ENCODE measurements at places on chromosomes 6 and 20. TPM values are rescaled to one million over a fixed set of nuclear protein-coding genes. Genes with fewer than 3 reads are reported as not detected.

Gene TOP1
- total RNA-seq: 62.1 TPM

Gene LIN28B
- not detected for total RNA-seq

GRCh38 chr6:16324606-16325225 lies 86.3 kb downstream of the GMPR start:
- no peaks in the 10 kb centered on the region for H3K27me3 ChIP-seq
- H3K4me1 ChIP-seq: no peaks in the 10 kb centered on the region

Gene TAGAP
- 2.0 TPM for total RNA-seq

DNA sequence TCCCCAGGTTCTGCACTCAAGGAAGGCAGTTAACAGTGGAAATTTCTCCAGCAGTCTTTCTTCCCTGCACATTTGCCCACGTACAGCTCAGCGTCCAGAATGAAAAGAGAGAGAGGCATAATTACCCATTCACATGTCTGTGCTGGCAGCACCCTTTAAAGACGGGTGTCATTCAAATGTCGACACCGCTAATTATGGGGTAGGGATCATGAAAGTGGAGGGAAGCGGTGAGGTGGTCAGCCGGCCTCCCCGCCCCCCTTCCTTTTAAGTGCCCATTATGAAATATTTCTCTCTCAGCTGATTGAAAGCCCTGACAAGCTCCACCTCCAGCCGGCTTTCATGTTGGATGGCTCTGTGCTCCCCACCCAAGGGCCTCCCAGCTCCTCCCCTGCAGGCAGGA lies 246.1 kb downstream of the BMP7 start:
- H3K27ac ChIP-seq: no peak overlapping the region
- no peaks in the 10 kb centered on the region for H3K36me3 ChIP-seq
- H3K4me3 ChIP-seq: no peak overlapping the region

DNA sequence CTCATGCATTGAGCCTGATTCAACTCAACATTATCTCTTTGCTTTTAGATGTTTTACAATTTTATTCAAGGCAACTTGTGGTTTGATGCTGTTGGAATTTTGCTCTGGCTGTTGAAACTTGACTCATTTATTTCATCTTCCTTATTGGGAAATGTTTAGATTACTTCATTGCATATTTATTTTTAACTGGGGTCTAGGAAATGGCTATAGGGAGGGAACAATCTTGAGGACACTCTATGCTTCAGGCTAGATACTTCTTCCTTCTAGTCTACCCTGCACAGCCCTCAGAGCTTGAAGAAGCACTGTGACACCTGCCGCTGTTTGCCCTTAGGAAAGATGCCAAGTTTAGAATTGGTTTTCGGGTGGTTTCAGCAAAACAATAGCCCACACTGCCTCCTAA lies 183.4 kb downstream of the ADGRG6 start:
- no peak overlapping the region for H3K4me3 ChIP-seq
- H3K4me1 ChIP-seq: no peaks in the 10 kb centered on the region
- no peak for DNase-seq
- H3K36me3 ChIP-seq: no peaks in the 10 kb centered on the region
- H3K27me3 ChIP-seq: no peaks in the 10 kb centered on the region

- H3K4me3 ChIP-seq: no peak overlapping the region
- H3K27ac ChIP-seq: no peak overlapping the region
- no peaks in the 10 kb centered on the region for H3K27me3 ChIP-seq
- H3K4me1 ChIP-seq: no peaks in the 10 kb centered on the region
- no peaks in the 10 kb centered on the region for H3K36me3 ChIP-seq
Measured at GRCh38 chr6:137794516-137795201, 72.4 kb upstream of the TNFAIP3 start.

GRCh38 chr6:15038013-15038791 lies 207.7 kb upstream of the JARID2 start:
- DNase-seq: no peak
- peaks cover 6% of the 10 kb centered on the region for H3K4me1 ChIP-seq
- no peak overlapping the region for H3K4me3 ChIP-seq
- H3K27ac ChIP-seq: no peak overlapping the region
- H3K36me3 ChIP-seq: no peaks in the 10 kb centered on the region
- no peaks in the 10 kb centered on the region for H3K27me3 ChIP-seq

Gene HEY2
- 1.0 TPM for total RNA-seq

Gene MYB
- 0.08 TPM for total RNA-seq

DNA sequence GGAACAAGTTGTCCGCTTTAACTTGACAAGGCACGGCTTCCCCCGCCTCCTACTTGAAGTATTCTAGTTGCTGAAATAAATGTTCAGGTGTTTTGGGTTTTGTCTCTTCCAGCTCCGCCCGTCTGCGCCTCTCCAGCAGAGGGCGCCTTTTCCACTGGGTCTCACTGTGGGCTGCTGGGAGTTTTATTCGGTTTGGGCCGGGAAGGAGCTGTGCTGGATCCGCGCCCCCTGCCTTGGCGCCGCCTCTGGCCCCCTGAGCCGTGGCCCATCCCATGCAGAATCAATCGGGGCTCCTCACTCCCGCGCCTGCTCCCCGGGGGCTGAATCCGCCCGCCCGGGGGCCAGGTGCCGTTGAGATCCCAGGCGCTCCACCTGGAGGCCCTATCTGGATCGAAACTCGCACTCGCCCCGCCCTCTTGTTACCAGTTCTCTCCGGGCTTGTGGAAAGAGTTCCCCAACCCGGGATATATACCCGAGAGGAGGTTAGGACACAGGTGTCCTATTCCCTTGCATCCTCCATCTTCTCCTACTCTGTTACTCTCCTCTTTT lies 51.0 kb upstream of the TCF21 start:
- no peaks in the 10 kb centered on the region for H3K36me3 ChIP-seq
- no peaks in the 10 kb centered on the region for H3K4me1 ChIP-seq
- DNase-seq: peak; percentile 63
- H3K4me3 ChIP-seq: peak overlapping the region; percentile 12
- H3K27ac ChIP-seq: no peak overlapping the region
- H3K27me3 ChIP-seq: no peaks in the 10 kb centered on the region

Gene SYCP2
- total RNA-seq: 0.42 TPM

Gene POLR1C
- 10.8 TPM for total RNA-seq

GRCh38 chr20:50690650-50691572 lies at the start of gene RIPOR3:
RIPOR3 (minus strand) TSS chr20:50691542; CDS start chr20:50691128, 414 bp downstream.
- no peaks in the 10 kb centered on the region for H3K36me3 ChIP-seq
- no peaks in the 10 kb centered on the region for H3K4me1 ChIP-seq
- no peaks in the 10 kb centered on the region for H3K27me3 ChIP-seq

DNA sequence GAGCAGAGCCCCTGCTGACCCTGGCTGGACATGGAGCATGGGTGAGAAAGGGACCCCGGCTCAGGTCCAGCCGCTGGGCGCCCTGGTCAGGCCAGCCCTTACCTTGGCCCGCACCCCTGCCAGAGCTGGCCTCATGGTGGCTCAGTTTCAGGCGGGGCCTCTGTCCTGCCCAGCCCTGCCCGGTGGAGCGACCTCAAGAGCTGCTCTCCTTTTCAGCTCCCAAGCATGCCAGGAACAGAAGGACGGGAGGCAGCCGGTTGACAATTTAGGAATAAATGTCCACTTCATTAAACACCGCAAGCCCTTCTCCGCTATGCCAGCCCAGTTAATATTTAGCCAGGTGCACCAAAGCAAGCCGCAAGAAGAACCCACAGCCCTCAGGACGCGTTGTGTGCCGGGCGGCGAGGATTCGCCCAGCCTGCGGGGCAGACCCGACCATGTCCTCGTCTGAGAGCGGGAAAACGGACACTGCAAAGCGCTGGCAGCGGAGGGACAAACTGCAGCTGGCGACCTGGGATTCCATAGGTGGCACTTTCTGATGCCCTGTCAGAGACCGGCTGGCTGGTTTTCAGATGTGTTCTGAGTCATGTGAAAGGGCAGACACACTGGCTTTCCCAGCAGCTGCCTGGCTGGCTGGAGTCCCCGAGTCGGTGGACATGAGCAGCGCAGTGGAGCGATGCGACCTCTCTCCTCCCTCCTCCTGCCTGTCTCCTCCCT lies 221.9 kb downstream of the TTLL2 start:
- DNase-seq: no peak
- H3K4me3 ChIP-seq: no peak overlapping the region
- H3K4me1 ChIP-seq: no peaks in the 10 kb centered on the region
- no peaks in the 10 kb centered on the region for H3K36me3 ChIP-seq

GRCh38 chr6:2968600-2969135 lies 2.7 kb downstream of the SERPINB6 start:
- no peaks in the 10 kb centered on the region for H3K27me3 ChIP-seq
- no peak overlapping the region for H3K4me3 ChIP-seq
- DNase-seq: no peak
- H3K27ac ChIP-seq: peak overlapping the region; percentile 55
- no peaks in the 10 kb centered on the region for H3K36me3 ChIP-seq
- H3K4me1 ChIP-seq: peaks cover 19% of the 10 kb centered on the region

DNA sequence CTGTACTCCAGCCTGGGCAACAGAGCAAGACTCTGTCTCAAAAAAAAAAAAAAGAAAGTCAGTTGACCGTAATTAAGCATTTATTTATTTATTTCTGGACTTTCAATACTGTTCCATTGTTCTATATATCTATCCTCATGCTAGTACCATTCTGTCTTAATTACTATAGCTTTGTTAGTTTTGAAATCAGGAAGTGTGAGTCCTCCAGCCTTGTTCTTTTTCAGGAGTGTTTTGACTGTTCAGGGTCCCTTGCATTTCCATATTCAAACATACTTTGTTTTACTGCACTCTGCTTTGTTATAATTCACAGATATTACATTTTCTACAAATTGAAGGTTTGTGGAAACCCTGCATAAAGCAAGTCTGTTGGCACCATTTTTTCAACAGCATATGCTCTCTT lies 36.7 kb upstream of the ASXL1 start:
- no peak overlapping the region for H3K4me3 ChIP-seq
- H3K27me3 ChIP-seq: no peaks in the 10 kb centered on the region
- peaks cover 11% of the 10 kb centered on the region for H3K36me3 ChIP-seq
- no peaks in the 10 kb centered on the region for H3K4me1 ChIP-seq
- no peak overlapping the region for H3K27ac ChIP-seq
